ENCODE measurements at places on chromosomes 3 and 15.

DNA sequence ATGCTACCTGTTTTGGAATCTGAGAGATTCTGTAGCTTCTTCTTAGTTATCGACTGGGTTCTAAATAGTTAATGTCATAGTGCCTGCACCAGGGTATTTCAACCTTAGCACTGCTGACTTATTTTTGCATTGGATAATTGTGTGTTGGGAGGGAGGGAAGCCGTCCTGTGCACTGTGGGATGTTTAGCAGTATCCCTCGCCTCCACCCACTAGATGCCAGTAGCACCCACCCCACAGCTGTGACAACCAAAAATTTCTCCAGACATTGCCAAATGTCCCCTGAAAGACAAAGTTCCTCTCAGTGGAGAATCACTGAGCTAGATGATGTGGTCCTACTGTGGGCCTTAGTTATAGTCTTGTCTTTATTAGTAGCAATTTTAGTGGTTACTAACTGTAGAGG, 88.3 kb downstream of the TGFBR2 start:
- no peak for DNase-seq

DNA sequence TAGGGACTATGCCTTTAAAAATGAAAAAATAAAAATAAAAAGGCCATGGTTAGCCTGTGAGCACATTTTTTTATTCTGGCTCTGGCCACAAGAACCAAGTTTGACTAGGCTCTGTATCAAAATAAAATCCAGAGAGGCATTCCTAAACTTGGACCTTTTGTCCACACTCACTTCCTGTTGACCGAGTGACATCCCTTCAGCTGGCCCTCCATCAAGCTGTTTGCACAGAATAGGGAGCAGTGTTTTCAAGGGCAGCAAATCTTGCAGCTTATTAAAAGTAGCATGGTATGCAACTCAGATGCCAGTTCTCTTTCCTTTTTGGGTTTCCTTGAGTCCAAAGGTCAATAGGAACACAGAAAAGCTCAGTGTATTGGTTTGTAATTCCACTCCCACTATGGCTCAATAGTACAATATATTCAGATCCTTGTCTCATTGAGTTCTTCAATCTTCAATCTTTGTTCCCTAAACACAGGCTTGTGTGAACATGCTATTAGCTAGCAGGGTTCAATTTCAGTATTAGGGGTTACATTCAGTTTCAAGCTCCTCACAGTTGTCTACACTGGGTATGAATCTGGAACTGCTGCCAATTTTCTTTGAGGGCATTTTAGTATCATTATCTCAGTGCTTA, 244.5 kb downstream of the RBMS3 start:
- no peak for DNase-seq

DNA sequence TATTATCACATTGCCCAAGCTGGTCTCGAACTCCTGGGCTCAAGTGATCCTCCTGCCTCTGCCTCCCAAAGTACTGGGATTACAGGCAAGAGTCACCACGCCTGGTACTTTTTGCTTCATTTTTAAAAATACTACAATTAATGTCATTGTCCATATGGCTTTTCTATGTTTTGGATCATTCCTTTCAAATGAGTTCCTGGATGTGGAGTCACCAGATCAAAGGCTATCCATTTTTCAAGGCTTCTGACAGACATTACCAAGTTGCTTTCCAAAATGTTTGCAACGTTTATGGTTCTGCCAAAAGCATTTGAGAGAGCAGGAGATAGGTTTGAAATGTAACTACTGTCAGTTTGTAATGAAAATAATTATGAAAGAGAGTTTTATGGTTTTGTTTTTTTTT, 34.2 kb upstream of the BCL2L10 start:
- DNase-seq: no peak

GRCh38 chr15:37107744-37108380, 7.5 kb upstream of the MEIS2 start:
- no peak for DNase-seq

GRCh38 chr15:66859688-66860253, 157.7 kb downstream of the SMAD6 start:
- DNase-seq: no peak

DNA sequence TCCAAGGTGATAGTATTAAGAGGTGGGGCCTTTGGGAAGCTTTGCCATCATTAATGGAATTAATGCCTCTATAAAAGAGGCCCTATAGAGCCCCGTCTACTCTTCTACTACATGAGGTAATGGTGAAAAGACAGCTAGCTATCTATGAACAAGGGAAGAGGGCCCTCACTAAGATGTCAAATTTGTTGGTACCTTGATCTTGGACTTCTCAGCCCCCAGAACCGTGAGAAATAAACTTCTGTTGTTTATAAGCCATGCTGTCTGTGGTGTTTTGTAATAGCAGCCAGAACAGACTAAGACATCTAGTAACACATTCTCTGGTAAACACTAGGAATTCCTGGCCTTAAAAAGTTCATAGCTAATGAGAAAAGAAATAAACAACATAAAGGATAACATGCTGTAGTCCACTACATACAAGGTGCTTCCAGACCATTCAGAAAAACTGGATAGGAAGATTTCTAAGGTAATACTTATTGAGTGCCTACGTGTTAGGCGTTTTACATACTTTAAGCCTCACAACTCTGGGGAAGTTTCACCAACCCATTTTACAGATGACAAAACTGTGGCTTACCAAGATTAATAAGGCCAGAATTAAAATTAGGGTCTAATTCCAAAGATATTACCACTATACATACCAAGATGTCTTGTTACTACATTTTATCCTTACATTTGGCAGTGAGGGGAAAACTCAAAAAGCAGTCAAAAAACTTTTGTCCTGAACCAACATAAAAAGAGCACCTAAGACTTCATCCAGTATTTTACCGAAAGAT, 3.2 kb downstream of the UBE3A start:
- DNase-seq: no peak

DNA sequence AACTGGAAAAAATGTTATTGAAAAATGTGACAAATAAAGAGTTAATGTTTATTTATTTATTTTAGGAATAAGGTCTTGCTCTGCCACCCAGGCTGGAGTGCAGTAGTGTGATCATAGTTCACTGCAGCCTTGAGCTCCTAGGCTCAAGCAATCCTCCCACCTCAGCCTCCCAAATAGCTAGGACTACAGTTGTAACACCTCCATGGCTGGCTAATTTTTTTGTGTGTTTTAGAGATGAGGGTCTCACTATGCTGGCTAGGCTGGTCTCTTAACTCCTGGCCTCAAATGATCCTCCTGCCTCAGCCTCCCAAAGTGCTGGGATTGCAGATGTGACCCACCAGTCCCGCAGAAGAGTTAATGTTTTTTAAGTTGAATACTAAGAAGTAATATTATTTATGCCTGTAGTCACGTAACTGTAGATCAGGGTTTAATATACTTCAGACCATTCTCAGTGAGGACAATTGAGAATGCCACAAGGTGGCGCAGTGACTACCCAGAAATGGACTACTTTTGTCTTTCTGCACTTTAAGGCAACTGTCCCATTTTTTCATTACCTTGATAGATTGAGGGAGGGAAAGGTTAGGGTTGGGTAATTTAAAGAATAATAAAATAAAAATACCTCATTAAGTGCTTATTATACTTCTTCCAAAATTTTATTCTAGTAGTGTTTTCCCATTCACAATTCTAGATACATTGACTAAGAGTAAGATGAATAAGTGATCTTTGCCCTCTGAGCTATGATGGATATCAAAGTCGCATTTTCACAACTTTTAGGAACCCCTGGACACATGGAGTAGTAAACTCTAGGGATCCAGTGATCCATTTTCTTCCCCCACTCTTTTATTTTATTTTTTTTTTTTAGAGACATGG, 6.0 kb downstream of the MUC13 start:
- peak; percentile 56 for DNase-seq

DNA sequence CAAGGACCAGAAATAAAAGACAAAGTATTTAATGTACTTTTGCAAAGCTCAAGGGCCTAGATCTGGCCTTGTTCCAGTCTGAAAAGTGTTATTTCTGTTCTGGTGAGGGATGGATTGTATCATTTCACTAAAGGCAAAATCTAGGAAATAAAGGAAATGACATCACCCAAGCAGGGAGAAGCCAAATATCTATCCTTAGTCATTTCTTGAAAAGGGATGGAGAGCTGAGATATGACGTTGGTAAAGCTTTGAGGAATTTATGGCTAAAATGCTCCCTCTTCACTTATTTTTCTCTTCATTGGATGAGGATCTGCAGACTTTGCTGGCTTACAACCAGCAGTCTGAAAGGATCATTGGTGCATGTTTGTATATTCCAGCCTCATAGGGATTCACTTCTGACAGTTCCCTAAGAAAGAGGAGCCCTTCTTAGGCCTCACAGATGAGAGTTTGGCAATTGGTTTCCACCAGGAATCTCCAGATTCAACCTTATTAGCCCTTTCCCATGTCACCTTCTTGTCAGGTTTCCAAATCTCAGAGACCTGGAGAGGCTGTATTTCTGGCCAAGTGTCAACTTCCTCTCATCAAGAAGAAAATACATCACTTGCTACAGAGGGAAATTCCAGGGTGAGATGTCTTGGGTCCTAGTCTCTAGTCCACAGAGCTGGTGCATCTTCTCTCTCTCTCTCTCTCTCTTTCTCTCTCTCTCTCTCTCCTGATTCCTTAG, 93.7 kb upstream of the BOC start:
- DNase-seq: no peak

DNA sequence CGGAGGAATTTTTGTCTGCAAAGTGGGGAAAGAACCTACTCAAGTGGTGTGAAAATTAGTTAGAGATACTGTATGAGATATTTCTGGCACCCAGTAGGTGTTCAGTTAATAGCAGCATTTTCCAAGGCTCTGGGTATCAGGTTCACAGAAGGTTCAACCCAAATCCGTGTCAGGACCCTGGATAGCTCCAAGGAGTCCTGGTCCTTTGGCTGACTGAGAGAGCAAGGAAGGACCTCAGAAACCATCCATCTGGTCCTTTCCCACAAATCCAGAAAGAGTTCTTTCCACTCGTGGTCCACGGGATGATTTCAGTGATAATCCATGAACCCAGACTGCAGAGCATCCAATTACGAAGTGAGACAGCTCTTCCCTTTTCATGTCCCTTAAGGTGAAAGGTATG, 51.4 kb downstream of the SLC6A11 start:
- no peak for DNase-seq

All from activated gamma-delta T cell treated with Interleukin-2 at 50 U/mL for 16 hours (primary cell).